ENCODE measurements at places on chromosomes 11 and 22. TPM values are rescaled to one million over a fixed set of nuclear protein-coding genes. Genes with fewer than 3 reads are reported as not detected.

DNA sequence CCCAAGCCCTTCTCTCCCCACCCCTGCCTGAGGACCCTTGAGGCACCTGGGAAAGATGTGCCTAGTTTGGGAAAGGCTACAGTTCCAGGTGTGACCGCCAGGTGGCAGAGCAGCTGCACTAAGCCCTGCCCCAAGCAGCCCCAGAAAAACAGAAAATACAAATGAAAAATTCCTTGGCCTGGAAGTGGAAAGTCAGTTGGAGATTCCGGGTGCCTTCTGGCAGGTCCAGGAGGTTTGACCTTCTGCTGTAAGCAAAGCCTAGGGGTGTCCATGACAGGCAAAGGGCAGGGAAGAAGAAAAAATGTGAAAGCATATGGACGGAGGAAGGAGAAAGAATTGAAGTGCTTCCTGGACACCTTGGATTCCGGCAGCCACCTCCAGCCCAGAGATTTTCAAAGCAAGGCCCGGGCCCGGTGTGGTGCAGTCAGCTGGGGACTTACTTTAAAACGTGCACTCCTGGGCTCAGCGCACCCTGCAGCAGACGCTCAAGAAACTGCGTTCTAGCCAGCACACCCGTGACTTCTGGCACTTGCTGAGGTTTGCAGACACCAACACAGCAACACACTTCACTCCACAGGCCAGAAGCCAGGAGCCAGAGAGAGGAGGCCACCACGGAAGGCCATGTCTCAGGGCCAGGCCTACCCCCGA is 37.3 kb upstream of the SLC22A12 start:
- no peak for DNase-seq

- no peak for DNase-seq
Observed at GRCh38 chr11:76214186-76214585, 7.9 kb upstream of the WNT11 start.

DNA sequence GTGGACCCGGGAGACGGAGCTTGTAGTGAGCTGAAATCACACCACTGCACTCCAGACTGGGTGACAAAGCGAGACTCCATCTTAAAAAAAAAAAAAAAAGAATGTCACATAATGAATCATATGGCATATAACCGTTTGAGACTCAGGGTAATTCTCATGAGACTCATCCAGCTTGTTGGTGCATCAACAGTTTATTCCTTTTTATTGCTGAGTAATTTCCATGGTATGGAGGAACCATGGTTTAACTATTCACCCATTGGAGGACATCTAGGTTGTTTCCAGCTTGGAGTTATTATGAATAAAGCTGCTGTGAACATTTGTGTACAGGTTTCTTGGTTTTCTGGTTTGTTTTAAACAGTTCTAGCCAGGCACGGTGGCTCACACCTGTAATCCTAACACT is 25.3 kb downstream of the PPARA start:
- DNase-seq: no peak

DNA sequence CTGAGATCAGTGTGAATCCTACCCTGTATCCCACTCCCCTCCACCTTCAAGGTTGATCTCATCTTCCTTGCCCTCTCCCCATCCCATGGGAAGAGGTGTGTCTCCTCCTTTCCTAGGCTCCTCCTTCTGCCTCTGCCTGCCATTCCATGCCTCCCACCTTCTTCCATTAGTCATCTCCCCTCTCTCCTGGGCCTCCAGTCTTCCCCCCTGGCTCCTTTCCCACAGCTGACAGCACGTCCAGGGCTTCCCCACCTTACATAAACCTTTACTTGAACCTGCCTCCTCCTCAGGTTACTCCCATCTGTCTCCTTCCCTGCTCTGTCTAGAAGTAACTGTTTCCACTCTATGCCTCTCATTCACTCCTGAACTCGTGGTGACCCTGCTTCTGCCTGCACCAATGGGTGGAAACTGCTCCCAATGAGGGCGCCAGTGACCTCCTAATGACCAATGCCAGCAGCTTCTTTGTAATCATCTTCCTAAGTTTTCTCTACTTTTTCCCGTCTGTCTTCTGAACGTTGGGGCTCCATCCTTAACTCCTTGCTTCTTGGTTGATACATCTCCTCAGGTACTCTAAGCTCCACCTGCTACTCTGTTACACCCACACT is 266.9 kb upstream of the NARS2 start:
- no peak for DNase-seq

DNA sequence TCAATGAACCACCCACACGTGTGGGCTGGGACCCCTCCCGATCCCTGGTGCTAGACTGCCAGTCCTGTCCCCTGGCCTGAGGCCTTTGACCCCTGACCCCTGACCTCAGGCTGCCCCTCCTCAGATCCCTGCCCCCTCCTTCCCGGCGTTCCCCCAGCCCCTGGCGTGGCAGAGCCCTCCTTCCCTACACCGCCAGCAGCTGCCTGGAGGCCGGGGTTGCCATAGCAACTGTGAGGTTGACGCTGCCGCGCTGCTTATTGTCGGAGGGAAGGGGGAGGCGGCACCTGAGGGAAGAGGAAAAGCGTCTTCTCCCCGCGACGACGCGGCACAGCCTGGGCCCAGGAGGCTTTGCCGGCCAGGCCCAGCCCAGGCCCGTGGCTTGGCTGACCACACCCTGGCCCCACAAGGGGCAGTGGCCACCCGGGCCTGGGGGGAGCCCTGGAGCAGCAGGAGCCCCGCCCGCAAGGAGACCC is 32.6 kb downstream of the SHANK3 start:
- no peak for DNase-seq

DNA sequence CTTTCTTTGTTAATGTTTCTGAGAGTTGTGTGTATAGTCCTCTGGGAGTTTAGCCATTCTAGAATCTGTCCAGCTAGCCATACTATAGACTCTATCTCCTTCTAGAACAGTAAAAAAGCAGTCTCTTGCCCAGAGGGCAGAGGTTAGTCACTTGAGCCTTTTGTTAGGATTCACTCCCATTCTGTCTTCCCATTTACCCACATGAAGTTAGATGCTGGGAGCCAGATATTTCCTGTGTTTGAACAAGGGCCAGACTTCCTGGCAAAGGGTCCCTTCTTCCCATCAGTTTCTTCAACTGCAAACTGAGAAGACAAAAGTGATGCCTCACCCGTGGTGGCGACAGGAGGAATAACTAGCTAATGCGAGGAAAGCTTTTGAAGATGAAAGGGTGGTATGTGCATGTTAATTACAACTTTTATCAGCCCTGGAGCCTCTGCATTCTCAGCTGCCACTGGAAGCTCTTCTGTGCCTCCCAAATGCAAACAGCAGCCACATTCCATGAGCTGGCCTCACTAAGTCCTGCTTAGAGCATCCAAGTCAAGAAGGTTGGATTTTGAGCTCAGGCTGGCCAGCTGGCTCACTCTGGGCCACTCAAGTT is 12.8 kb downstream of the CD44 start:
- DNase-seq: no peak

DNA sequence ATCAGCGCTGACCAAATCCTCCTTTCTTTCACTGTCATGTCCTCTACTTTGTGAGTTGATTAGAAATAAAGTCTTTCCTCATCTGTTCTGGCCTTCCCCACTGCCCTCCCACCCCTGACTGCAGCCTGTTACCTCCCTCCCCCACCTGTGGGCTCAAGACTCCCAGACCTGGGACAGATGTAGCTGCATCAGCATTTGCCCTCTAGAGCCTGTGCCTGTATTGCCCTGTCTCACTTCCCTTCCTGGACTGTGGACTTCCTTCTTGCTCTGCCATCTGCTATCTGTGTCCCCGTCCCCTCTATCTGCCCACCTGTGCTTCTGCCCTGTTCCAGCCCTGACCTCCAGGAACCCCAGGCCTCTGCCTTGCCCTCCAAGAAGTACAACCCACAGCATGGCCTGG is 122.5 kb downstream of the GALNT18 start:
- DNase-seq: no peak

GRCh38 chr11:105829084-105829483 is 193.0 kb downstream of the MSANTD4 start:
- peak; percentile 37 for DNase-seq

DNA sequence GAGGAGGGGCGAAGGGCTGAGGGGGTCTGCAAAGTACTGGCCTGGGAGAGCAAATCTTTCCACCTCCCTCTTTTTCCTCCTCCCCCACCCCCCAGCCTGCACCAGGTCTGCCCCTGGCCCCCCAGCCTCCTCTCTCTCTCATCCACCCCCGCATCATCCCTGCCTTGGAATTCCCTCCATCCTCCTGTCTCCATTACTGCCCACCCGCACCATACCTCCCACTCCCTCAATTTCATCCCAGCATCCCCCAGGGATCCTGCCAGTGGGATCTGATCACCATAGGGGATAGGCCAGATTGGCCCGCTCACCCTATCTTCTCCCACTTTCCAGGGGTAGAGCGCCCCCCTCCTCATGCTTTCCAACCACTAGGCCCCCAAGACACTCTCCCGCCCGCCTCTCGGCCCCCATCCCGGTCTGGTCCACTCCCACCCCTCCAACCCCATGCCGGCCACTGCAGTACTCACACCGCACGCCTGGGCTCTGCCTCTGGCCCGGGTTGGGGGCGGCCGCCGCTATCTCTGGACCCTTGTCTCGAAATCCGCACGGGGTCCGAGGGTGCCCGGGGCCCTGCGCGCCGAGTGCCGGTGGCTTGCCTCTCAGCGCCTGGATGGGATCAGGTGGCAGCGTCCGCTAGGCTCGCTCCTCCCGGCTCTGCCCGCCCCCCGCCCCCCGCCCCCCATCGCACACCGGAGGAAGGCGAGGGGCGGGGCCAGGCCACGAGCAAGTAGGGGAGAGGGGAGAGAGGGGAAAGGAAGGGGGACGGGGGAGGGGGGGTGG is at the start of gene GAL3ST3:
TSS of gene GAL3ST3 (minus strand) at position 615 of the 777 bp plus-strand sequence. CDS start 3,746 bp downstream, outside the sequence.
- no peak for DNase-seq

DNA sequence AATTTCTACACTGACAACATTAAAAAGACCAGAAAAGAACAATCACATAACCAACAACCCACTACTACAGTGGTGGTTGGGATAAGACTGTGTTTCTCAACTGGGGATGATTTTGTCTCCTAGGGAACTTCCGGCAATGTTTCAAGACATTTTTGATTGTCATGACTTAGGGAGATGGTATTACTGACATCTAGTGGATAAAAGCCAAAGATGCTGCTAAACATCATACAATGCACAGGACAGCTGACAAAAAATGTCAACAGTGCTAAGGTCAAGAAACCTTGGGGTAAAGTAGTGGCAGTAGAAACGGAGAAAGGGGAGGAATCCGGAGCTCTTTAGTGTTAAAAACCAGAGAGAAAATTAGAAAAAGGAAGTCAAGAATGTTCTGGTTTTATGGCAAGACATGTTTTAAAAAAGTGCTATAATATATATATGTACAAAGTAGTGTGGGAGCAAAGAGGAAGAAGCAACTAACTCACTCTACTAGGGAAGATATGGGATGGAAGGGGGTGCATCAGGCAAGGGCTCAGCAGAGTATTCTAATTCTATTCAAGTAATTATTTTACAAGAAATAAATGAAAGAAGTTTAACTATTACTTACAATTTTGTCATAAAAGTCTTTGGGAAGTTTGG is 37.2 kb downstream of the CKAP5 start:
- no peak for DNase-seq

GRCh38 chr11:11163669-11164333 is 189.2 kb downstream of the CSNK2A3 start:
- no peak for DNase-seq

GRCh38 chr11:503179-503981 is 3.7 kb downstream of the RNH1 start:
- DNase-seq: peak; percentile 38

DNA sequence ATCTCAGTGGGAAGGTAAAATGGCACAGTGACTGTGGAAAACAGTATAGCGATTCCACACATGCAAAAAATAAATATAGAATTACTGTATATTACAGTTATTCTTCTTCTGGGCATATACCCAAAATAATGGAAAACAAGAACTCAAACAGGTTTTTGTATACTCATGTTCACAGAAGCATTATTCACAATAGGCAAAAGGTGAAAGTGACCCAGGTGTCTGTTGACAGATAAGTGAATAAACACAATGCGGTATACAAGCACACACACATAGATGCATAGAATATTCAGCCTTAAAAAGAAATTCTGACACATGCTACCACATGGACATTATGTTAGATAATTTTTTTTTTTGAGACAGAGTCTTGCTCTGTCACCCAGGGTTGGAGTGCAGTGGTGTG is 233.0 kb downstream of the SWAP70 start:
- DNase-seq: no peak

DNA sequence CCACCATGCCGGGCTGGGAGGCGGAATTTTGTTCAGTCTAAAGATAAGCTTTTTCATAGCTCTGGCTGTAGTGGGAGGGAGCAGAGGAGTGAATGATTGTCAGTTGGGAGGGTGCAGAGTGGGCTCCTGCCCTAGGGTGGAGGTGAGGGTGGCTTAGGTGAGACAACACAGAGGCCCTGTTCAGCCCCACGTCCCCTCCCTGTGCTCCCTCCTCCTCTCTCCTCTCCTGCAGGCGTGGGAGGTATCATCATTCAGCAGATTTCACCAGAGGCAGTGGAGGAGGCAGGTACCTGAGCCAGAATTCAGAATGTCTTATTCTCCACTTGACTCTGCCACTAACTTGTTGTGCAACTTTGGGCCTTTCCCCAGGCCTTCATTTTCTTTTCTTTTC is 1.7 kb upstream of the THRSP start:
- no peak for DNase-seq

GRCh38 chr11:113632981-113633380 is 73.1 kb downstream of the TMPRSS5 start:
- no peak for DNase-seq

- no peak for DNase-seq
Observed at GRCh38 chr22:21042978-21043859, 2.5 kb upstream of the LRRC74B start.

DNA sequence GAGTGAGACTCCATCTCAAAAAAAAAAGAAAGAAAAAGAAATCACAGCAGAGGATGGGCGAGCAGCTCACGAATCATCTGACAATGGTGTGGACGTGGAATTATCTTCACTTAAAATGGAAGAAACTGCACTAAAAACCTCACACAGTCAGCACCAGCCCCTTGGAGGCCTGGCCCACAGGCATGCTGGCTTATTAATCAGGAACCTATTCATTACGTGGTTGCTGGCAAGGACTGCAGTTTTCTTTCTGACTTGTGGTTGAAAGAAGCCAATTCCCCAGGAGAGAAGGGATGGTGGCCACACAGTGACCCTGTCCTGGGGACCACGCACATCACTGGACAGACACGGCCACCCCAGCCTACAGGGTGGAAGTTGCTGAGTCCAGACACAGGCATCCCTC is 401.1 kb downstream of the CTTN start:
- no peak for DNase-seq

Gene OR51B5
- total RNA-seq: 0.18 TPM

Gene CDC42BPG
- total RNA-seq: 0.36 TPM

Gene OR2D2
- total RNA-seq: not detected

Gene PTGDR2
- total RNA-seq: 0.13 TPM

Gene KRTAP5-1
- not detected for total RNA-seq

Gene CCDC87
- total RNA-seq: 0.08 TPM

Gene APOA4
- total RNA-seq: not detected

Gene OR8B2
- total RNA-seq: not detected

Gene LRRC56
- total RNA-seq: 1.9 TPM
